Stimulated activated CD8-positive, alpha-beta memory T cell treated with anti-CD3 and anti-CD28 coated beads, Interleukin-15, amount 100 ng/mL, for 1 hour (primary cell): ENCODE measurements at places on chromosomes 13 and 19.

DNA sequence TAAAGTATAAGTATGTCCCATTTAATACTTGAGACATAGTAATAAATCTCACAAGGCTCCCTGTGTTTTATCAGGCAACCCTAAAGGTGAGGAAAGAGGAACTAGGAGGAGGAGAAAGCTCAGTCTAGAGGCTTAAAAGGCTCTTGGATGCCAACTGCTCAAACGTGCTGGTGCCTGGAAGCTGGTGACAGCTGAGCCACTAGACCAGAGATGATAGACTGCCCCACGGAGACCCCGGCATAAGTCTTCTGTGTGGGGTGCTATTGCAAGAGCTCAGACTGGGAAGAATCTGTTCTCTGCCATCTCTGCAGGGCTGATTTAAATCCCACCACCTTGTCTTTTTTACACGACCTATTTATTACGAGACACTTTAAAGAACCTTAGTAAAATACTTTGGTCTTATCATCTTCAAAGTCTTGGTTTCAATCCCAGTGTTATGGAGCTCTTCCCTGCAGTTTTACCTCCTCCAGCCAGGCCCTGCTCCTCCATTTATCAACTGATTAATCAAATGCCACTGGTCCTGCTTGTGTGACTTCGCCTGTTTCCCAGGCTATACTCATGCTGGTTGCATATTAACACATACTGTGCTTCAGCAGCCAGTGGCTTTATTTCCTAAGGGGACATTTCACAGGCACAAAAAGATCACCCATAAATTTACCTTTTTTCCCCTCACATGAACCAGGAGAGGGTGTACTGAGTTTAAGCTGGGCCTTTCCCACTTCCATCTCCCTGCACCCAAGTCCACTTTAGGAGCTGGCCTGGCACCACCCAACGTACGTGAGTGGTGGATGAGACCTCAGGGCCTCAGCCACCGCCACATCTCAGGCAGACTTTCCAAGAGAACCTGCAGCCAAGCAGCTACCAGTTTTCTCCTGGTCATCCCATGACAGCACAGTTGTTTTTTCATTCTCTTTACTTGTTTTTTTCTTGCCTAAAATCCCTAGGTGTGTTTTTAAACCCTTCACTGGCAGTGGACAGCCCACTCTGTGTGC lies 7.8 kb upstream of the ATP12A start:
- DNase-seq = no peak

GRCh38 chr13:99225078-99225477 lies 24.4 kb downstream of the UBAC2 start:
- DNase-seq = no peak

GRCh38 chr19:50321831-50322230 lies 7.3 kb downstream of the KCNC3 start:
- no peak for DNase-seq

GRCh38 chr13:51479199-51479523 lies 26.3 kb upstream of the INTS6 start:
- no peak for DNase-seq

GRCh38 chr13:74389056-74389455 lies 254.9 kb upstream of the KLF12 start:
- no peak for DNase-seq

GRCh38 chr13:23628765-23629565 lies 58.8 kb downstream of the TNFRSF19 start:
- DNase-seq = no peak

GRCh38 chr19:32829345-32829896 lies 40.1 kb downstream of the SLC7A9 start:
- DNase-seq = no peak

- DNase-seq = no peak
Measured at GRCh38 chr13:26061947-26062346, 10.1 kb upstream of the SHISA2 start.

GRCh38 chr13:49082653-49083536 lies 107.2 kb downstream of the FNDC3A start:
- DNase-seq = no peak

DNA sequence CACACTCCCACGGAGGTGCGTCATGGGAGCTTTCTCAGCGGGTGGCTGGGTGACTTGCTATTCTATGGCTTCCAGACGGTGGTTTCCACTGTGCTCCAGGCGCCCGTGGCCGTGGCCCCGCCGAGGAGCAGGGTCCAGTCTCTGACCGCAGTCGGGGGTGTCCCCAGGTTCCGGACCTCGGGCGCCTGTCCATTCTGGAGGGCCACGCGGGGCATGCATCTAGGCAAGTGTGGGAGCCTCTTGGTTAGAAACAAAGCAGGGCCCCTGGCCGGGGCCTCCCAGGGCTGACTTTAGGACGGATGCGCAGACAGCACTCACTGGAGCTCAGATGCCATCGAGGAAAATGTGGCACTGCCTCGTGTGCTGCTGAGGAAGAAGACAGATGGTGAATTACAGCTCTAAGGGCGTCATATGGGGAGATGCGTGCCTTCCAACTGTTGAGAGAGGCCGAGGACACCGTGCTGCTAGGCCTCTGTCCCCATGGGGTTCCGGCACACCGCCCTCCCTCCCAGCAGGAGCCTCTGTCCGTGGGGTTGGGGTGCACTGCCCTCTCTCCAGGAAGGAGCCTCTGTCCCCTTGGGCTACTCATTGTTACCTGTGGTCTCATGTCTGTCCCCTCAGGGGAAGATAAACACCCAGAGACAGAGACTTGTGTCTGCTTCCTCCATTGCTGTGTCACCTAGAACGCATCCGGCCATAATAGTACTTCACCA lies 38.1 kb downstream of the TMEM255B start:
- DNase-seq = no peak

DNA sequence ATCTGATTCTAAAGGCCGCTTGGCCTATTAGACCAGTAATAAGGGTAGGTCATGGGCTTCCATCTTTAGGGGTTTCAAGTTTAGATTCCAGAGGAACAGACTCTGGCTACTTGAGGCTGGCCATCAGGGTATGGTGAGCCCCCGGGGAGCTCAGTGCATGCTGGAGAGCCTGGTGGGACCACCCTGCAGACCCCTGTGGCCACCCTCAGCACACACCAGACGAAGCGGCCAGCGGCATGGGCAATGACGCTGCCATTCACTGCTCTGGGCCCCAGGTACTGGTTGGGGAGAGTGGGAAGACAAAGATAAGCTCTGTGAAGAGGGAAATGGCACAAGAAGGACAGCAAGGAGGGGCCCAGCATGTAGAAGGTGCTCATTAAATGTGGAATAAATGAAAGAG lies 98.8 kb upstream of the SLC15A1 start:
- DNase-seq = no peak

- no peak for DNase-seq
Measured at GRCh38 chr13:108342369-108343289, 73.1 kb downstream of the TNFSF13B start.

DNA sequence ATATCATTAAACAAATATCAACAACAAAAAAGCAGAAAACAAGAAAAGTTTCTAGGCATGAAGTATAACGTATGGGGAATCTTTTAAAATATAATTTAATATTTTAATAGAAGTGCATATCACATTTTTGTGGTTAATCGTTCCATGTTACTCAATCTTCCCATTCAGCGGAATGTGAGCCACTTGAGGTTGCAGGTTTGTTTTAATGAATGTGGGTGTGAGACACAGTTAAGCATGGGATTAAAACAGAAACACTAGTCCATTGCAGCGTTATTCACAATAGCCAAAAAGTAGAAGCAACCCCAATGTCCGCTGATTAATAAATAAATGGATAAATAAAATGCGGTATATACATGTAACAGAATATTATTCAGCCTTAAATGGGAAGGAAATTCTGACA lies 146.0 kb downstream of the NDFIP2 start:
- DNase-seq = no peak

GRCh38 chr19:44515031-44515430 lies 14.4 kb downstream of the CEACAM20 start:
- DNase-seq = no peak

DNA sequence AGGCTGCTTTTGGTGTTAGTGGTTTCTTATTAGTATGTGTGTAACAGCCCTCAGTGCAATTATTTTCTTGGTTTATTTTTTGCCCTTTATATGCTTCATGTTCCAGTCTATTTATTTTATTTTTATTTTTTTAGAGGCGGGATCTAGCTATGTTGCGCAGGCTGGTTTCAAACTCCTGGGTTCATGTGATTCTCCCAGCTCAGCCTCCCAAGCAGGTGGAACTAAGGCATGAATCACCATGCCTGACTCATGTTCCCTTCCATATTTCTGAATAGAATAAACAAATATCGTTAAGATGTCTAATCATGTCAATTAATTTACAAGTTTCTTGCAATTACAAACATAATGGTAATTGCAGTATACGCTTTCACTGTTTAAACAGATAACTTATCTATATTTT lies 11.7 kb downstream of the SKA3 start:
- no peak for DNase-seq

DNA sequence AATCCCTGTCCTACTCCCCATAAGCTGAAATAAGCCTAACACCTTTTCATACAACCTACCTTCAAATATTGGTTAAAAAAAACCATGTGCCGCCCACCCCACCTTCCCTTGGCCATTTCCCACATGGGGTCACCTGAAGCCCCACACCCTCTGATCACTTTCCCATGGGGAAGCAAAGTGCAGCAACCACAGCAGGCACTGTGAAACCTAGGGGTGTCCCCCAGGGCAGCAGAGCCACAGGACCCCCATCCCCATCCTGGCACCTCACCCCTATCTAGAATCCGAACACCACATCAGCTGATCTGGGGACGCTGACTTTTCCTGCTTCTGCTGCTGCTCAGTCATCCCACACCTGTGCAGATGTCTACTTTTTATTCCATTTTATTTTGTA lies 19.9 kb downstream of the CEACAM21 start:
- DNase-seq = no peak

- DNase-seq = no peak
Measured at GRCh38 chr13:50244713-50245574, 229.7 kb downstream of the KCNRG start.

DNA sequence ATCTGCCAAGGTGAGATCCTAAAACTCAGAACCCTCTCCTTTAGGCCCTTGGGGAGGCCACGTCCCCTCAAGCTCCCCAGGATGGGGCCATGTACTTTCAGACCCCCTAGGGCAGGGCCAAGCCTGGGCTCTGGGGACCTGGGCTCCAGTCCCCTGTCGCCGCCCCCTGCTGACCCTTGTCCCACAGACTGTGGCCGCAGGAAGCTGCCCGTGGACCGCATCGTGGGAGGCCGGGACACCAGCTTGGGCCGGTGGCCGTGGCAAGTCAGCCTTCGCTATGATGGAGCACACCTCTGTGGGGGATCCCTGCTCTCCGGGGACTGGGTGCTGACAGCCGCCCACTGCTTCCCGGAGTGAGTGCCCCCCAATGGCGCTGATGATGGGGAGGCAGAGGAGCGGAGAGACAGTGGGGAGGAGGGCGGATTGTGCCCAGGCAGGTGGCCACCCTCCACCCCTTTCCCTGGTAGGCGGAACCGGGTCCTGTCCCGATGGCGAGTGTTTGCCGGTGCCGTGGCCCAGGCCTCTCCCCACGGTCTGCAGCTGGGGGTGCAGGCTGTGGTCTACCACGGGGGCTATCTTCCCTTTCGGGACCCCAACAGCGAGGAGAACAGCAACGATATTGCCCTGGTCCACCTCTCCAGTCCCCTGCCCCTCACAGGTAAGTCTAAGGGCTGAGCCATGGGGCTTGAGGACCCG lies 18.8 kb downstream of the HPN start:
- DNase-seq = no peak

- DNase-seq = no peak
Measured at GRCh38 chr13:24670174-24670573, 10.0 kb upstream of the ATP12A start.

- DNase-seq = no peak
Measured at GRCh38 chr13:26475176-26476110, 82.0 kb upstream of the WASF3 start.

- no peak for DNase-seq
Measured at GRCh38 chr13:96218475-96218874, 128.6 kb downstream of the HS6ST3 start.

GRCh38 chr13:21065686-21066085 lies 4.3 kb upstream of the LATS2 start:
- DNase-seq = no peak

DNA sequence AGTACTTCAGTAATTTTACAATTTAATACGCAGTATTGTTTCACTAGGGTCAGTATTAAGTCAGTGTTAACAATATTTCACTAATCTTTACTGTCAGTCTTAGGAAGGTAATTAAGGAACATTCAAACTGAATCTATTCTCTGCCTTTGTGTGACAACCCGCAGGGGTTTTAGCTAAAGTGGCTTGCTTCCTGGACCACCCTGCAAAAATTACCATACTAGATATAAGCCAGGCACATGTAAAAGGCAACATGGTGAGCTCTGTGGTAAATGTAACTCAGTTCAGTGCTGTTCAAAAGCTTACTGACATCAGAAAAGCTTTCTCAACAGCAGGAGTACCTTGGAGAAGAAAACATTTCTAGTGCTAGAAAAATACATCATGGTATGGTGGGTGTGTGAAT lies 116.7 kb downstream of the FREM2 start:
- no peak for DNase-seq

DNA sequence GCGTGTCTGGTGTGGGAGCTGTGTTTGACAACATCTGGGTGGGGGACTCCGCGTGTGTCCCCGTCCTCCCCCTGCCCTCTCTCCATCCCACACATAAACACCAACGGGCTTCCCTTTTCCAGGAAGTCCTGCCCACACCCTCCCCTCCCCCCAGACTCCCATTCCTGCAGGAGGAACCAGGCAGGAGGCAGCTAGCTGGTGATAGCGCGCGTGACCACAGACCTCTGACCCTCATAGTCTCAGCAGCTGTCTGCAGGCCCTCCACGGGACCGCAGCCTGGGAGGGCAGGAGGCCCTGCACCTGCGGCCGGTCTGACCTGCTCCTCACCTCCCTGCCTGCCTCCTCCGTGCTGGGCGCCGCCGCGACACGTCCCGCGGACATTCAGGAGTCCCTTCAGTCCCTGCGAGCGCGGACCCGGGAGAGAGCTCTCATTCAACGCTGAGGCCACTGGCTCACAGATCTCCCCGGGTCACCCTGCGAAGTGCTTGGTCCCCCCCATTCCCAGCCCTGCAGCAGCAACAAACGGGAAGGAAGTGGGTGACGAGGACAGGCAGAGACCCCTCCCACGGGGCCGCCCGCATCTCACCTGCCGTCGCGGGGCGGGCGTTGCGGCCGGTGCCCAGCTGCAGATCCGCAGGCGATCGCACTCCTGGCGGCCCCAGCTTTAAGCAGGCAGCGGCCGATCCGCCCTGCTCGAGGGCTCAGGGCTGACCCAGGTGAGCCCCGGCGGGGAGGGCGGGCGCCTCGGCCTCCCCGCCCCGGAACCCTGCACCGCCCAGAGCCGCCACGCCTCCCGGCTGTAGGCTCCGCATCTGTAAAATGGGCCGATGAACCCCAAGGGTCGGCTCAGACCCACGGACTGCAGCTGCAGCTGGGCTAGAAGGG lies 1.1 kb upstream of the ACP5 start:
- DNase-seq = no peak

- DNase-seq = peak; percentile 95
Measured at GRCh38 chr19:12564016-12564664, 12.9 kb upstream of the ZNF564 start.

GRCh38 chr13:23365652-23366051 lies 67.8 kb downstream of the SACS start:
- no peak for DNase-seq

- no peak for DNase-seq
Measured at GRCh38 chr19:45404557-45405434, at the start of gene PPP1R13L. PPP1R13L (minus strand) TSS chr19:45405069; CDS start chr19:45398318, 6,751 bp downstream.

GRCh38 chr13:25276748-25277147 lies 10.5 kb downstream of the MTMR6 start:
- no peak for DNase-seq
